ENCODE measurements at places on chromosomes 1 and 21.

- no peak for DNase-seq
Measured at GRCh38 chr1:81252471-81253151, 548.1 kb upstream of the ADGRL2 start.

DNA sequence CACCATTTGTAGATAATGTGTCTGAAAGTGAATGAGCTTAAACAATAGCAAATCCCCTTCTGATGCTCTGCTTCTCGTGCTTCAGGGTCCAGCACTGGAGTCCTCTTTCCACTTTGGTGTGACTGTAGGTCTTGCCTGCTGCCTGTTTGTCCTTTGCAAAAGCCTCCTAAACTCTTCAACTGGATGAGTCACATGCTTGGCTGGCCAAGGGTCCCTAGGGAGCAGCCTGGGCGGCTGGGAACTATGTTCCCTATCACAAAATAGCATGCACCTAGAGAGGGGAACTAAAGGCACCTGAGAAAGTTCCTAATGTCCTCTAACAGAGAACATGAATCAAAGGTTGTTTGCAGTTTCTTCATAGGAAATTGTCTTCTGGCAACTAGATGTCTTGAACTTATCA is 607.2 kb upstream of the PLXNA2 start:
- no peak for DNase-seq

DNA sequence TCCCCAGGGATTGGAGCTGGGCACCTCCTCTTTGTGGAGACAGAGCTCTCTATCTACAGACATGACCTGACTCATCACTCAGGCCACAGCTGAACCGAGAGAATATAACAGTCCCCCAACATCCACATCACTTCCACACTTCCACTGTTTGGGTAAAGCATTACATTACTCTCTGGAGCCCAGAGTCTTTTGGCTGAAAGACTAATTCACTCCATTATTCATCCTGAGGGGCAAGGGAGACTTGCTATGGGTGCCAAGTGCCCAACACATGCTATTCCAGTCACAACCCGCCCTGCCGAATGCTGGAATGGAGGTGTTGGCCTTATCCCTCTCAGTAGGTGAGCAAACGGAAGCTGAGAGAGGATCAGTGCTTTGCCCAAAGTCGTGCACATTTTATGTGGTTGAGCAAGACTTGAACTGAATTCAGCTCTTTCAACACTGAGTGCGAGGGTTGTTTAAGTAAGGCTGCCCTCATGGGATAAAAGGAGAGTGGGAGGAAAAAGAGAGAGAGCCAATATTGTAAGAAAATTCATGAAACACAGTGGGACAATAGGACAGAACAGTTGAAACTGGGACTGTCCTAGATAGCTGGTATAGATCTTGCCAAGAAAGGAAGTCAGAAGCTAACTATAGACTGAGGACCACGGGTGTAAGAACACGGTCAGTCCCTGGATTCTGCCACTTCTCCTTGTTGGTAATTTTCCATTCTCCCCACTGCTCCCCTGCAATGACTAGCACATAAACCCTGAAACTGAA is 13.5 kb upstream of the CHI3L1 start:
- DNase-seq = peak; percentile 63

- no peak for DNase-seq
Measured at GRCh38 chr1:161046605-161047228, 940 bp upstream of the USF1 start.

- no peak for DNase-seq
Measured at GRCh38 chr1:186996816-186997215, 168.1 kb downstream of the PLA2G4A start.

DNA sequence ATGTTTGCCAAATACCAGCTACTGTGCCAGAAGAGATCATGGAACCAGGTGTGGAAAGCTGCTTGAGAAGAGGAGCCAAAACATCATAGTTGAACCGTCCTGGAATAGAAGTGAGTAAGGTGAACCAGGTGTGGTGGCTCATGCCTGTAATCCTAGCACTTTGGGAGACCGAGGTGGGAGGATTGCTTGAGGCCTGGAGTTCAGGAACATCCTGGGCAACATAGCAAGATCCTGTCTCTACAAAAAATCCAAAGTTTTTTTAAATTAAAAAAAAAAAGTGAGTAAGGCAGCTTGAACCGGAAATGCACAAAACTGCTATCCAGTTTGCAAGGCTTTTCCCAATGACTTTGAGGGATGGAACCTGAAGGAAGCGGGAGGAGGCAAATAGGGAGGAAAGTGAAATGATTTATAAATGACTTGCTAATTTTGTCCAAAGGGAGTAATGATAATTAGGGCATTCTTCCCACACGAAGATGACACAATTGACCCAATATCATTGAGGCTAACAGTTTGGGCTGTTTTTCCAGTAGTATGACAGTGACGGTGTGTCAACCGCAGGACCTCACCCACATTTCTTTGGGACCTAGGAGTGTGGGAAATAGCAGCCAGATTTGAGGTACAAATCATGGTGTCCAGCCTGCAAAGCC is 1.5 kb upstream of the CNN3 start:
- DNase-seq = no peak

- DNase-seq = peak; percentile 79
Measured at GRCh38 chr1:76425201-76426145, 350.9 kb downstream of the ST6GALNAC3 start.

GRCh38 chr1:108718927-108719655 is 6.4 kb downstream of the FNDC7 start:
- DNase-seq = no peak

GRCh38 chr1:63724375-63724899 is 49.4 kb upstream of the ROR1 start:
- no peak for DNase-seq

GRCh38 chr21:10463156-10463555 is 58.2 kb upstream of the TPTE start:
- DNase-seq = no peak

- no peak for DNase-seq
Measured at GRCh38 chr21:25556091-25556490, 51.2 kb downstream of the MRPL39 start.

GRCh38 chr1:234768171-234768568 is 158.2 kb upstream of the IRF2BP2 start:
- no peak for DNase-seq

- no peak for DNase-seq
Measured at GRCh38 chr21:39869141-39869818, 2.0 kb downstream of the PCP4 start.

GRCh38 chr21:33299181-33299752 is 25.5 kb upstream of the IFNAR1 start:
- DNase-seq = peak; percentile 40

GRCh38 chr1:34847094-34847493 is 12.5 kb downstream of the SMIM12 start:
- DNase-seq = no peak

DNA sequence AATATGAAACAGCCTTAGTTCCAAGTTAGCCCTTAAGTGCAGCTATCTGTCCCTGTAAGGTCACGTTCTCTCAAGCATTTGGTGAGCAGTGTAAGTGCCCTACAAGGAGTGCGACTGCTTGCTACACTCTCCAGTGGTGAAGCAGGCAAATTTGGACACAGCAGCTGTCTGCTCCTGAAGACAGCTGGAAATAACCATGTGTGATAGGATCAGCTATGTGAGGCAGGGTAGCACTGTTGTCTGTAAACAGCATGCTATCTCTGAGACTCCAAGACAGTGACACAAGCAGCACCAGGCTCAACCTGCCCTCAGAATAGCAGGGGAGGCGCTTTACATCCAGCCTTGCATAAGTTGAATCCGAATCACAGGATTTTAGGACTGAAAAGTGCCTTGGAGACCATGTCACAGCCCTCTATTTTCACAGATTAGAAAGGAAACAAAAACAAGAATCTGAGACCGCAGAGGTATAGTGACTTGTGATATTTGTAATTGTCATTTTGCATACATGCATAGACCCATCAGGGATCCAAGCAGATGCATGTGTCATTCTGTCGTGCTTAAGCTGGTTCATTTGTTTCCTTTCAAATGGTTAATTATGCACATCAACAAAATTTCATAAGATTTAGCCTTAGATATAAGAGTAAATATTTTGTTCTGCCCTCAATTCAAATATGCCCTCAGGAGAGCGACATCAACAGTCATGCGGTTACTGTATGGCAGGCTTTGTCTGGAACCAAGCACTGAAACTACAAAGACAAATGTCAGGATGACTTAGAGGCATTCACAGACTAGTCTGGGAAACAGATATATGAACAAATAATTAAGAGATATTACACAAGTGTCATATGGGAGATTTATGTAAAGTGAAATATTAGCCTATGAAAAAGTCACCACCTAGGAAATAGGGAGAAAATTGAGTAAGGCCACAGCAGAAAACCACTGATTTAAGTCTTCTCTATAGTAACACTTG is 134.9 kb upstream of the NRIP1 start:
- no peak for DNase-seq

DNA sequence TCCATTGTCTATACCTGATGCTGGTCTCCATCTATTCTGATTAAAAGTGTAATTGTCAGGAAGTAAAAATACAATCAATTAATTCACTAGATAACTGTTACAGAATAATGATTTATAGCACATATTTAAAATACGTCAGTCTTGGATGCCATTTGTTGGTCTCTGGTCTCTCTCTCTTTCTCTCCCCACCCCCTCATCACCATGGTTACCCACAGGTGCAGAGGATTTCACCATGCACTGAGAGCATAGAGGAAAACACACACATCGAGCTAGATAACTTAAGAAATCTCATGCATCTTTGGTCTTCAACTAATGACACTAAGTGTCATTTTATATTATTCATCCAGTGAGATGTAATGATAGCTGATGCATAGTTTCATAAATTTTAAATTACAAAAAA is 33.4 kb downstream of the LRRC53 start:
- no peak for DNase-seq

DNA sequence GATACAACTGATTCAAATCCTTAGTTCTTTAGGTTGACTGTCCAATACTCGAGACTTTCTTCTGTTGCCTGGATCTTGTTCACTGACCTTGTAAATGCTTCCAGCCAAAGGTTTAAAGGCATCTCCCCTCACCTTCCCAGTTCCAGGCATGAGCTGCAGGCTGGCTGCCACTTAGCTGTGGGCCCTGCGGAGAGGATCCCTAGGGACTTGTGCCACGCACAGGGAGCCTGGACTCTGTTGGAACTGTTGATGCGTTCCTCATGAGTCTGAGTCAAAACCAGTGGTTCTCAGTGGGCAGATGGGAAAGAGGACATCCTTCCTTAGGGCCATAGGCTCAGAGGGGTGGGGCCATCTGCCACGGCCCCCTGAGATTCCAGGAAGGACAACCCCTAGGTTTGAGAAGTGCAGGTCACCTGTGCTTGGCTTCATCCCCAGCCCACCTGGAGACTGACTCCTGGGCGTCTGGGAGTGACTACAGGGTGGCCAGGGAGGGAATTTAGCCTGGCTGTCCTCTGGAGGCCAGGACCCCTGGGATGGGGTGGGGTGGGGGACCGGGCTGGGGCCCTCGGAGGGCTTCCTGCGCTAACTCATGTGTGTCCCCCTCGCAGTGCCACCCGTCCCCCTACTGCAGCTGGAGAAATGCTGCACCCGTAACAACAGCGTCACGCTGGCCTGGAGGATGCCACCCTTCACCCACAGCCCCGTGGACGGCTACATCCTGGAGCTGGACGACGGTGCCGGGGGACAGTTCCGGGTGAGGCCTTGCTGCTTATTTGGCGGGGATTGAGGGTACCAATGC is 37.6 kb upstream of the GNPAT start:
- no peak for DNase-seq

DNA sequence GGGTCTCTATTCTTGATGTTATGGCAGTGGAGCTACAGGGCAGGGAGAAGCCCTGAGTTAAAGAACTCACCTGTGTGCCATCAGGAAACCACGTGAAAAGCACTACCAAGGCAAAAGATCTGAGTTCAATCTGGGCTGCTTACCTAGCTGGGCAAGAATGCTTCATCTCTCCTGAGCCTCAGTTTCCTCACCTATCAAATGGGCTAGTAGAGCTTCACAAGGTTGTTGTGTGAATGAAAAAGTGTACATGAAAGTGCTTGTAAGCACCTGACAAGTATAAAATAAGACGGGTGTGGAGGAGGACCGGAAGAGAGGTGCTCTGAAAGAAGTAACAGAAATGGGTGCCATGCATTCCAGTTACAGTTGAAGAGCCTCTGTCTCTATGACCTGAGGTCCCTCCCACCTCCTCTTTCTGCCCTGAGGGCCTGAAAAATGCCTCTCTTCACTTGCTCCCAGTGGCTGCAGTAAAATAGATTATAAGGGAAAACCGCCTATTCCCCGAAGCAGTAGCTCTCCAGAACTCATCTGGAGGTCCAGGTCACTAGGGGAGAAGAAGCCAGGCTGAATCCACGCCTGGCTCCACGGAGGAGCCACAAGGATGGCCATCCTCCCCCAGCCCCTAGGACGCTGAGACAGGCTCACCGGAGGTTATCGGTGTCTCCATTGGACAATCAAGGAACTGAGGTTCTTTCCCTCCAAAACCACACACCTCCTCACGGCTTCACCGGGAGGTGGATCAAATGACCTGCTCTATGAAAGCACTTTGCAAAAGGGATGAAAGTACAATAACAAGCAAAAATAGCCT is 1.4 kb downstream of the GPR161 start:
- no peak for DNase-seq

GRCh38 chr1:8821084-8821483 is 3.6 kb upstream of the RERE start:
- DNase-seq = no peak

DNA sequence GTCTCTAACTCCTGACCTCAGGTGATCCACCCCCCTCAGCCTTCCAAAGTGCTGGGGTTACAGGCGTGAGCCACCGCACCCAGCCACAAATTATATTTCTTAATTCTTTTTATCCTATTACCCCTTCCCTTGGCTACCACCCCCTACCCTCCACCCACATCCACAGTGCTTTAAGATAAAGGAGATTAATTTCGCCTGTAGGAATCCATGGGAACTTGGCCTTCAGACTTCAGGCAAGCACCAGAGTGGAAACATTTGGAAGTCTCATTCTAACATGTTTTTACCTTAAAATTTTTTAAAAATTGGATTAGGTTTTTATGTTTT is 10.4 kb downstream of the CNST start:
- no peak for DNase-seq

- DNase-seq = no peak
Measured at GRCh38 chr1:100423832-100424337, 71.6 kb downstream of the CDC14A start.

DNA sequence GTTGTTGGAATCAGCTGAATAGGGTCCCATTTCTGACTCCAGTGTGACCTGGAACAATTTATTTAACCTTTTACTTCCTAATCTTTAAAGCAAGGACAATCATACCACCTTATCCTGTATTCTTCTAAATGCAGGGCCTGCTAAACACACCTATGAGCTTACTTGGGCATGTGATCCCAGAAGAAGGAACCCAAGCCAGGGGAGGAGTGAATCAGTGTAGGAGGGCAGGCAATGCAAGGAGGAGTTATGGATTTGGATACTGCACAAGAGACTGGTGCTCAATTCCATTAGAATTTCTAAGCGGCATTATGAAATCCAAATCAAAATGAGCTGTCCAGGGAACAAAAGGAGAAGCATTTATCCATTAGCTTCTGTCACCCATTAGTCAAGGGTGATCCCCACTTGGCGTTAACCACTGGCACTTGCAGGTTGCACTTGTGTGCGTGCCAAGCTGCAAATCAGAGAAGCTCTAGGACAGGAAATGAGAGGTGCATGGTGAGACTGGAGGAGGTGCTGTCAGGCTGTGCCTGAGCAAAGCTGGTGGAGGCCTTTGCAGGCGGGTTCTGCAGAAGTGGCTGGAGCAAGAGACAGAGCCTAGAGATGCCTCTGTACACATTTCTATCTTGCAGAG is 297.2 kb upstream of the PLXNA2 start:
- DNase-seq = no peak
